ENCODE measurements at places on chromosomes 7 and 10.

DNA sequence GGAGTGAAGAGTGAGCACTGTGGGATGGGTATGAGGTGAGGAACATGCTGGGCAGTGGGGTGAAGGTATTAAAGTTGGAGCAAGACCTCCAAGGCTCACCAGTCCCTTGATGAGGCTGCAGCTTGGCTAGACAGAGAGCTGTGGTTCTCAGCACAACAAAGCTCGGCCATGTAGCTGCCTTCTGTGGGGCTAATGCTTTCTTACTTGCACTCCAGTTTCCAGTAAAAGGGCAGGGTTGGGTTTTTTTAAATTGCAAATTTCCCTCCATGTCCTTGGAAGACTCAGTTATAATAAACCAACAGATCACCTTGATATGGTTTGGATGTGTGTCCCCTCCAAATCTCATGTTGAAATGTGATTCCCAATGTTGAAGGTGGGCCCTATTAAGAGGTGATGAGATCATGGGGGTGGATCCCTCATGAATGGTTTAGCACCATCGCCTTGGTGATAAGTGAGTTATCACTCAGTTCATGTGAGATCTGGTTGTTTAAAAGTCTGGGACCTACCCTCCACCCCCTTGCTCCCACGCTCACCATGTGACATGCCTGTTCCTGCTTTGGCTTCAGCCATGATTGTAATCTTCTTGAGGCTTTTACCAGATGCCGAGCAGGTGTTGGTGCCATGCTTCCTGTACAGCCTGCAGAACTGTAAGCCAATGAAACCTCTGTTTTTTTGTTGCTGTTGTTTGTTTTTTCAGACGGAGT lies 55.9 kb downstream of the ATXN7L1 start:
- no peak for DNase-seq

GRCh38 chr7:157690058-157690832 lies 353.4 kb downstream of the DNAJB6 start:
- peak; percentile 29 for DNase-seq

GRCh38 chr10:63064706-63065105 lies 68.4 kb upstream of the NRBF2 start:
- DNase-seq: peak; percentile 37

DNA sequence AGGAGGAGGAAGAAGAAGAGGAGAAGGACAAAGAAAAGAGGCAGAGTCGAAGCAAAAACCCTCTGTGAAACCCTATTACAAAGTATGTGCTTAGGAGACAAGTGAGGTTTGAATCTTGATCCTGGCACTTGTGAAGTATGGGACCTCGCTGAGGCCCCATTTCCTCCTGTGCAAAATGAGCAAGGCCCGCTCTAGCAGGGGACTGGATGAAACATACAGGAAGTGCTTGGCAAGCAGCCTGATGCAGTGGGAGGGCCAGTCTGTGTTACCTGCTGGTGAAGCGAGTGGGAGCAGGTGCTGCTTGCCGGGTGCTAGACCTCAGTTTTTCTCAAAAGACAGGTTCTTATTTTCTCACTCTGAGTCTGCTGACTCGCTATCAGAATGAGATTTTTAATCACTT lies 150.4 kb downstream of the JCAD start:
- DNase-seq: no peak

GRCh38 chr10:132299371-132300336 lies 8.1 kb downstream of the STK32C start:
- no peak for DNase-seq

GRCh38 chr10:46226900-46227558 lies 59.8 kb upstream of the ANTXRL start:
- DNase-seq: no peak
